D341Med (cell line): ENCODE measurements at places on chromosomes 4 and X.

DNA sequence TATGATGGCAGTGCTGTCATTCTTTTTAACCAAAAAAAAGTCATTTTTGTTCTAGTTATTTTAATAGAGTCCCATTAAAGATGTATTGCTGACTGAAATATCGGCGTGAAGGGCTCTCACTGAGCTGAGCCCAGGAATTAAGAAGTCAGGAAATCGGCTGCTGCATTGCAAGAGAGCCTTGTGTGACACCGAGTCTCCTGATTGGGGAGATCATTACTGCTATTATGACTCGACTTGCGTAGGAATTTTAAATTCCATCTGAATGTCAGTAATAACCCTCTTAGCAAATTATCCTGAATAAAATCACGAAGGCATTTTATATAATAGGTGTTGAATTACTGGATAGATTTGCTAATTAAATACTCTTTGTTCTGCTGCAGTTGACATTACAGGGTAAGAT lies 111.5 kb downstream of the POLA1 start:
- DNase-seq, result peak; percentile 28

- no peak for DNase-seq
These were observed 902.3 kb upstream of the SLIT2 start for GRCh38 chr4:19349416-19349815.

DNA sequence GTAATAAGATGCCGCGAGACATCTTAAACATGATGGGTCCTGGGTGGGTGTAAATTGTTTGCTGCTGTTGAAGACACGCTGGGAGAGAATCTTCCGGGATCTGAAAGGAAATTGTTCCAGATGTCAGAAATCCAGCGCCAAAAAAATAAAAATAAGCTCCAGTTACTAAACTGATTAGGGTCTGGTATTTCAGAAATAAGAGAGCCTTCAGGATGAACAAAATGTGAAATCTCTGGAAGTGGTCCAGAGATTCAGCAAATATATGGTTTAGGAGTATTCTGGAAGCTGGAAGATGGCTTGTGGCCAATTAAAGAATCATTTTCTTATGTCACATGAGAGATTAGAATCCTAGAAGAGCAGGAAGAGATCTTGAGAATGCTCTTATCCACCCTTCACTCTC lies 75.8 kb upstream of the NHS start:
- DNase-seq, result no peak

DNA sequence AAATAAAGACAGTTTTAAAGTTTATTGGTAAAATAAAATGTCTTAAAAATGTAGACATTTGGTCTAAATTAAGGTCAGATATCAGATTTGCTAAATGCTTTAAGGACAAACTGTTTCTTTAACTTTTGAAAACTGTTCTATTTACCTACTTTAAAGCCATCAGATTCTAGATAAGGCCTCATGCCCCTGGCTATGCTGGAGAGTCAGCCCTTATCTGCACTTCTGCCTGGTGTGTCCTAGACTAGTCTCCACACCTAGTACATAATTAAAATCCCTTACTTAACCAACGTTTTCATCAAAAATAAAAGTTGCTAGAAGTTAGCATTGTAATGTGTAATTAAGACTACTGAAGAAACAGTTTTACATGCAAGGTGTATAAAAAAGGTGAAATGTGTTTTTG lies 25.6 kb downstream of the HSD17B11 start:
- DNase-seq, result no peak

- DNase-seq, result no peak
These were observed 39.9 kb upstream of the PGK1 start for GRCh38 chrX:78064152-78064551.
